ENCODE measurements at places on chromosomes 1 and 21. TPM values are rescaled to one million over a fixed set of nuclear protein-coding genes. Genes with fewer than 3 reads are reported as not detected.

Gene KRTAP11-1
- total RNA-seq, result not detected

Gene IVL
- not detected for total RNA-seq

GRCh38 chr1:100778748-100779147 is 59.2 kb downstream of the VCAM1 start:
- no peak for DNase-seq

GRCh38 chr1:21852282-21853130 is 40.4 kb downstream of the LDLRAD2 start:
- DNase-seq, result no peak

DNA sequence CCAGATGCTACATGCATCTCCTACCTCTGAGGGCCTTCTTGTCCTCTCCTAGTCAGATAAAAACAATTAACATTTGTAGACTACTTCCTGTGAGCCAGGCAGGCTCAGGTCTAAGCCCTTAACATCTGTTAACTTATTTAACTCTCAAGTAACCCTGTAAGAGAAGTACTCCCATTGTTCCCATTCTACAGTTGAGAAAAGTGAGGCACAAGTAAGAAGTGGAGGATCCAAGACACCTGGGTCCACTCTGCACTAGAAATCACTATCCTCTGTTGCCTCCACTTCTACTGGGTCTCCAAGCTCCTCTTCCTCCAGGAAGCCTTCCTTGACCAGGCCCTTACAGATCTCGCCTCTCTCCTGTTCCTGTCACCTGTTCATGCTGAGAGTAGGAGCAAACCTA is 9.7 kb downstream of the C1orf216 start:
- no peak for DNase-seq

DNA sequence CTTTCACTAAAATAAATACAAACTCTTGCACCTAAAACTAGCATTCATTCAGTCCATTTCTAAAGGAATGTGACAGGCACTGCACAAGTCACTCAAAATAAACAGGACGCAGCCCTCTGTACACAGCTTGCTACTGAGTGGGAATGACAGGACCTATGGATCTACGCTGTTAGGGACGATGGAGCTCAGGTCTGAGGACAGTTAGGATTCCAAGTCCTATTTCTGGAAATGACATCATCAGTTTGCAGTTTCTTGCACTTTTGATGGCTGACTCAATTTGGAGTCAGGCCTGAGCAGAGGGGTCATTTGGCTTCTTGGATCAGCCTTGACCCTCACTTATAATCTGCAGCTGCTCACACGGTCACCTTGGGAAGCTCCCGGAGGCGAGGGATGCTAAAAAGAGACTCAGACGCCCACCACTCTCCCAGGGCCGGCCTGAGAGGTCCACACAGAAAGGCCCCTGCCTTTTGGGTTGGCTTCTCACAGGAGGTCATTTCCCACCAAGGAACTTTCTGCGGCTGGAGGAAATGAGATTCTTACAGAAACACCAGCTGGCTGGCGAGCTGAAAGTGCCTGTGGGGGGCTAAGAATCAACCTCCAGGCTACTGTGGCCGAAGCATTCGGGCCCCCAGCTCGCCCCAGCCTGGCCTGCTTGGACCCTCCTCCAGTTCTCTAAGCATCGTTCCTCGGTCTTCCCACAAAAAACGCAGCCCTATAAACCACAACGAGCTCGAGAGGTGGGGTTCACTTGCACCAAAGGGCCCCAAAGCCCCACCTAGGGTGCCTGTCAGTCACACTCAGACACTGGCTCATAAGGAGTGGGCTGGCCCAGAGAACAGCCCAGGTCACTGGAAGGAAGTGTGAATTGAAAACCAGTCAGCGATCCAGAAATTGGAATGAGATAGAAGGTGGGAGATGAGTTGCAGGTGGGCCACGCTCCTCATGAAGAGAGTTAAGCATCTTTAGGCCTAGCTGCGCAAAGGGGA is 8.9 kb upstream of the PDE9A start:
- no peak for DNase-seq

GRCh38 chr1:33338048-33338439 is 17.1 kb upstream of the A3GALT2 start:
- DNase-seq, result no peak
